Epithelial cell of alveolus of lung (primary cell): ENCODE measurements at places on chromosomes 5 and 9. TPM values are rescaled to one million over a fixed set of nuclear protein-coding genes. Genes with fewer than 3 reads are reported as not detected.

IRX2 gene
- 0.64 and 1.9 TPM in 2 replicates for total RNA-seq

PAPPA gene
- 161 and 226 TPM in 2 replicates for total RNA-seq

NEURL1B gene
- total RNA-seq = 6.1 and 6.7 TPM in 2 replicates

TLR4 gene
- 0.64 and 1.4 TPM in 2 replicates for total RNA-seq

OTULINL gene
- 4.3 and 4.8 TPM in 2 replicates for total RNA-seq

ROPN1L gene
- 0.39 TPM in 1 of 2 replicates, not detected in the other for total RNA-seq

ANKRD55 gene
- 0.40 TPM in 1 of 2 replicates, not detected in the other for total RNA-seq

MYOZ3 gene
- total RNA-seq = 0.26 and 0.40 TPM in 2 replicates

PCDHGB4 gene
- 3.7 and 9.3 TPM in 2 replicates for total RNA-seq

SPATA31A5 gene
- total RNA-seq = not detected in 2 replicates

TRIM36 gene
- 0.24 and 1.4 TPM in 2 replicates for total RNA-seq

PCDHGA5 gene
- total RNA-seq = 0.13 and 1.3 TPM in 2 replicates

LEAP2 gene
- total RNA-seq = 0.32 TPM in 1 of 2 replicates, not detected in the other

GABRA1 gene
- not detected in 2 replicates for total RNA-seq

MCTP1 gene
- total RNA-seq = 4.1 TPM in 1 of 2 replicates, not detected in the other

CCNI2 gene
- under 0.01 TPM in 1 of 2 replicates, not detected in the other for total RNA-seq

STPG3 gene
- total RNA-seq = not detected in 2 replicates

FCN2 gene
- not detected in 2 replicates for total RNA-seq

BAAT gene
- 0.13 and 0.56 TPM in 2 replicates for total RNA-seq

C5orf22 gene
- total RNA-seq = 22.9 and 28.9 TPM in 2 replicates

SLC34A3 gene
- not detected in 2 replicates for total RNA-seq

ST8SIA4 gene
- total RNA-seq = 3.1 and 4.1 TPM in 2 replicates

GABBR2 gene
- total RNA-seq = 4.2 and 7.4 TPM in 2 replicates

PCDHAC2 gene
- total RNA-seq = 0.39 TPM in 1 of 2 replicates, not detected in the other

SV2C gene
- total RNA-seq = not detected in 2 replicates

FRMD3 gene
- total RNA-seq = 0.13 and 1.3 TPM in 2 replicates

ARHGEF37 gene
- total RNA-seq = 0.16 and 0.78 TPM in 2 replicates

PTGES2 gene
- 55.6 and 70.1 TPM in 2 replicates for total RNA-seq

MARCOL gene
- not detected in 2 replicates for total RNA-seq

ARL14EPL gene
- 0.24 TPM in 1 of 2 replicates, not detected in the other for total RNA-seq

SOX30 gene
- total RNA-seq = not detected in 2 replicates

INIP gene
- 16.2 and 18.2 TPM in 2 replicates for total RNA-seq

CCL27 gene
- total RNA-seq = 0.39 TPM in 1 of 2 replicates, not detected in the other

KIF24 gene
- 2.1 and 2.5 TPM in 2 replicates for total RNA-seq

FBXO4 gene
- total RNA-seq = 5.1 and 6.1 TPM in 2 replicates

HDAC3 gene
- 49.8 and 53.3 TPM in 2 replicates for total RNA-seq

AQP7 gene
- total RNA-seq = not detected in 2 replicates

PALM2AKAP2 gene
- total RNA-seq = 11.9 and 16.3 TPM in 2 replicates

LCN10 gene
- total RNA-seq = not detected in 2 replicates

PDE8B gene
- total RNA-seq = 0.13 and 1.2 TPM in 2 replicates

ANXA2R gene
- 1.4 and 4.4 TPM in 2 replicates for total RNA-seq

ISCA1 gene
- total RNA-seq = 24.7 and 32.9 TPM in 2 replicates

SHISAL2B gene
- 4.3 TPM in 1 of 2 replicates, not detected in the other for total RNA-seq

FABP6 gene
- total RNA-seq = not detected in 2 replicates

NUDT2 gene
- total RNA-seq = 27.1 and 46.0 TPM in 2 replicates

C9orf50 gene
- total RNA-seq = 0.13 TPM in 1 of 2 replicates, not detected in the other

EMB gene
- total RNA-seq = 0.32 and 3.2 TPM in 2 replicates
